ENCODE measurements at places on chromosomes 1 and 21. TPM values are rescaled to one million over a fixed set of nuclear protein-coding genes. Genes with fewer than 3 reads are reported as not detected.

Gene RAB4A
- total RNA-seq, result 16.5 TPM

Gene FAM72D
- 2.0 TPM for total RNA-seq

Gene RORC
- 8.1 TPM for total RNA-seq

Gene JTB
- 194 TPM for total RNA-seq

Gene PAQR6
- total RNA-seq, result 2.0 TPM

Gene VHLL
- not detected for total RNA-seq

Gene GLUL
- total RNA-seq, result 2,462 TPM

Gene SYCP1
- not detected for total RNA-seq

Gene CAPN8
- total RNA-seq, result 0.49 TPM

Gene PIK3R3
- total RNA-seq, result 27.0 TPM

DNA sequence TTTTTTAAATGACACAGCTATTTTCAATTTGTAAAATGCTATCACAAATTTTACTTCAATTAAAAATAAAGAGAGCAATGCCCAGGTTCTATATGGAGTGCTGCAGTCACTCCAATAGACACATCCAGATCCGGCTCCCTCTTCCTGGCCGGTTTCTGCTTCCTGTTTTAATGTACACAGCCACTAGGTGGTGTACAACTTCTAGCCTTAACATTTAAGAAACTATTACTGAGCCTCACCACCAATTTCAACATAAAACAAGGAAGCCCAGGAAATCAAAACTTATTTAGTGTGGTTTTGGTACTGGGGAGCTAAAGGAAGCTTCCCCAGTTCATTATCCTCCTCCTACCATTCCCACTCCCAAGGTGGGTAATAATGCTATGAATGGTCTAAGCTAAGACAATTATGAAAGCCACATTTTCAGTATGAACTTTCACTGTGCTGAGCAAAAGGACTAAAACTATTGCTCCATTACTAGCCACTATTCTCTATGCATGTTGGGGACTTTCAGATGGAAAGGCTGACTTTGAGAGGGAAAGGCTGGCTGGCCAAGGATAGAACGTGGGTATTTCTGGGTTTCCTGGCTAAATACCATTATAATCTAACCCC lies 25.5 kb upstream of the MTMR11 start:
- no peak for DNase-seq

- no peak for DNase-seq
Observed at GRCh38 chr1:20442920-20443625, 42.9 kb downstream of the CAMK2N1 start.

DNA sequence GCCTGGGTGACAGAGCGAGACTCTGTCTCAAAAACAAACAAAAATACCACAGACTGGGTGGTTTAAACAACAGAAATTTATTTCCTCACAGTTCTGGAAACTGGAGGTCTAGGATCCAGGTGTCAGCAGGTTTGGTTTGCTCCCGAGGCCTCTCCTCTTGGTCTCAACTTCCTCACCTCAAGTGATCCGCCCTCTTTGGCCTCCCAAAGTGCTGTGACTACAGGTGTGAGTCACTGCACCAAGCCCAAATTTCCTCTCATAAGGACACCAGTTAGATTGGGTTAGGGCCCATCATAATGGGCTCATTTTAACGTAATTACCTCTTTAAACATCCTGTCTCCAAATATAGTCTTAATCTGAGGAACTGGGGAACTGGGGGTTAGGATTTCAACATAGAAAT lies 35.5 kb downstream of the MFSD2A start:
- no peak for DNase-seq

DNA sequence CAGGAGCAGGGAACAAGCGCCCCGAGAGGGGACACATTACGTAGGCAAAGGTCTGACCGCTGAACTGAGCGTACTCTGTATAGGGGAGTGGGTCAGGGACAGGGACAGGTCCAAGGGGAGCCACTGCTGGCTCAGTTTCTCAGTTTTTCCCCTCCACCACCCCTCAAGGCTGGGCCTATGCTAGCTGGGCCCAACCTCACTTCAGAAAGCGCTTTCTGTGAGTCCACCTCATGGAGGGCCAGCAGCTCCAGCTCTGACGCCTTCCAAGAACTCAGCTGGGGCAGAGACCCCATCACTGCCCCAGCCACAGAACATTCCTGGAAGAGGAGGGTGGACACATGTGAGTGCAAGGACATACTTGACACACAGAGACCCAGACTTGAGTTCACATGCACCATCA lies 242.0 kb downstream of the FOXD2 start:
- peak; percentile 93 for DNase-seq

- no peak for DNase-seq
Observed at GRCh38 chr1:6099787-6100765, 54.4 kb downstream of the KCNAB2 start.

DNA sequence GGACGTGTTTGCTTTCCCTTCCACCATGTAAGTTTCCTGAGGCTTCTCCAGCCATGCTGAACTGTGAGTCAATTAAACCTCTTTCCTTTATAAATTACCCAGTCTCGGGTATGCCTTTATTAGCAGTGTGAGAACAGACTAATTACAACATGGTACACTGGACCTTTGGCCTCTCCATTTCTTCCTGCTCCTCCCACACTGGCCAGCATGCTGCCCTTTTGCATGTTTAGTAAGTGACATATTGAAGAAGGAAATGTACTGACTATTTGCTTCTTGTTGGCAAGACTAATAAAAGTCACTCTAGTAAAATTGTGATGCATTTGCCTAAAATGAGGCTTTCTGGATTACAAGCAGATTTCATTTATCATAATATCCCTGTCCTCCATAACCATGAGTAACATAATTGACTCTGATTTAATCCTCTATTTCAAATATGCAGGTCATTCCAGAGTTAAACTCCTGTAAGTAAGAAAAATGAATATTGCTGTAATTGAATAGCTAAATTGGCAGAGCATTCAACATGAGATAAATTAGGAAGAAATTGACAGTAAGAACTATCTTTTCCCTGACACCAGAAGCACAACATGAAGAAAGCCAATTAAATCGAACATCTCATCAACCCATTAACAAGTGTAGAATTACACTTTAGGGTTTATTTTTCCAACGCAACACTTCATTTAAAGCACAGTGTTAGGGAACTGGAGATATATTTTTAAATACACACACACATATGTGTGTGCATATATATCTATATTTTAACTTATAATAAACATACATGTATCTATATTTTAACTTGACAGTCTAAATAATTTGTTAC lies 427.8 kb upstream of the ZP4 start:
- no peak for DNase-seq

DNA sequence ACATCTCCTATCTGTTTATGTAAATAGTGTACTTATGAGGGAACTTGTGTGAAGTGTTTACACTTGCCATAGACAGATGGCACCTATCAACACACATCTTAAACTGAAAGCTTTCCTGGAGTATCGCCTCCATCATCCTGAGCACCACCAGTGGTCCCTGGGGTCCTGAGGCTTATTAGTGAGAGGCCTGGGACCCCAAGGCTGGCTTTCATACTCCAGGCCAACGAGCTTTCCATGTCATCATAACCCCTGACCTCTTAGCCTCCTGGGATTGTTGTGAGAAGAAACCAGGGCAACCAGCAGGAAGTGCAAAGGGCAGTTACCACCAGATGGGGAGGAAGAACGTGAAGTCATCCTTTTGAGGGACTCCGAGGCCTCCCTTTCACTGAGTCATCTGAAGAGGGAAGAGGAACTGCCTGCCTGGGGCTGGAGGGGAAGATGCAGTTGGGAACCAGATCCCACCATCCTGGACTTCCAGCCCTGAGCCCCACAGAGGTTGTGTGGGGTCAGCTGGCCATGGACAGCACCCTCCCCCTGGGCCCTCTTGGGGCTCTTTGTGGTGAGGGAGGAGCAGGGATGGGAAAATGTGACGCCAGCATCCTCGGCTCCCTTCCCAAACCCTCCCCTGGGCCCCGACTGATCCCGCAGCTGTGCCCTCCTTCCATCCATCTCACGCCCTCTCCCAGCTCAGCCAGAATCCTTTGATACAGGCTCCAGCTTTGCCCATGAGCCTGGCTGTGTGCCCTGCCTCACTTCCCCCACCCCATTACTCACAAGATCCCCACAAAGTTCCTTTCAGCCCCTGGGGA lies 5.8 kb downstream of the INKA2 start:
- peak; percentile 90 for DNase-seq

GRCh38 chr1:183537405-183537804 lies 52.9 kb downstream of the NCF2 start:
- no peak for DNase-seq

GRCh38 chr1:84855168-84855567 lies 37.8 kb downstream of the LPAR3 start:
- no peak for DNase-seq

GRCh38 chr1:20165522-20165951 lies 20.4 kb upstream of the UBXN10 start:
- DNase-seq, result no peak

- no peak for DNase-seq
Observed at GRCh38 chr1:178282949-178283367, 189.1 kb downstream of the RASAL2 start.

DNA sequence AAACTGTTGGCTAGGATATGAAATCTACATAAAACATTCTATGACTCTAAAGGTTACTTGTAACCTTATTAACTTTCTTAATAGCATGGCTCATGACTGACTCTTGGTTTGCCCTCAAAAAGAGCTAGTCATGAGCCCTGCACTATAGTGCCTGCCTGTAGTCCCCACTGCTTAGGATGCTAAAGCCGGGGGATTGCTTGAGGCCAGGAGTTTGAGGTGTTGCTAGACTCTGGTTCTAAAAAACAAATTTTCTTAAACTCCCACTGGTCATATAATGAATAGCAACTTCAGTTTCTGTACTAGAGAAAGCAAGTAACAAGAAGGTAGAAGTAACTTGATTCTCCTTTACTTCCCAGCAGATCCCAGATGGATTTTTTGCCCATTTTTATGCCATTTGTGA lies 15.8 kb upstream of the NEXN start:
- no peak for DNase-seq

- DNase-seq, result no peak
Observed at GRCh38 chr21:37468909-37469308, 102.3 kb downstream of the DYRK1A start.

GRCh38 chr1:206486995-206487788 lies 16.9 kb downstream of the IKBKE start:
- no peak for DNase-seq

DNA sequence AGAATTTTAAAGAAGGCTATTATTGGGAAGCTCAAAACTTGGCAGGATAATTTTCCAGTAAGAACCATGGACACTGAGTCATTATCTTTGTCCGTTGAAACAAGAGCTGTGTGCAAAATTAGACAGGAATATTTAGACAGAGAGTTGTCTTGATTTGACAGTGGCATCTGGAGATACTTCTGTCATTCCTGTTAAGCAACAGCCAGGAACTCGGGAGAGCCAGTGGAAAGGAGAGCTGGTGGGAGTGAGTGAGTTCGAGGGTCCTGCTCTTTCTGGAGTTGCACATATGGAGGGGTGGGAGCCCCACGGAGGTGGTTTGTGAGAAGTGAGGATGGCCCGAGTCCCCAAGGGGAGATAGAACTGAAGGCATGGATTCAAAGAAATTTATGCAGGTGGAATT lies 3.1 kb downstream of the COQ8A start:
- DNase-seq, result no peak

GRCh38 chr1:56491441-56491840 lies 87.9 kb downstream of the PLPP3 start:
- no peak for DNase-seq

- DNase-seq, result no peak
Observed at GRCh38 chr1:16145662-16146278, 10.1 kb downstream of the EPHA2 start.

DNA sequence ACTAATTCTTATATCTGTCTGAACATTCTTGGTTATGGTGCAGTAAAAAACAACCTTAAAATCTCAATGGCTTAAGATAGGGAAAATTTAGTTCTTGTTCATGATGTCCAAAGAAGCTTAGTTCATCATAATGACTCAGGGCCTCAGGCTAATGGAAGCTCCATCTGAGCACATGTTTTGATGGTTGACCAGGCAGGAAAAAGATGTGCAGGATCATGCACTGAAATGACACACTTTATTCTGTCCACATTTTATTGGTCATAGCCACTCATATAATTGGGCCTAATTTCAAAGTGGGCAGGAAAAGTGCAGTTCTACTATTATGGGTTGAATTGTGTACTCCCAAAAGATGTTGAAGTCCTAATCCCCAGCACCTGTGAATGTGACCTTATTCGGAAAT lies 198.2 kb downstream of the CENPF start:
- no peak for DNase-seq

DNA sequence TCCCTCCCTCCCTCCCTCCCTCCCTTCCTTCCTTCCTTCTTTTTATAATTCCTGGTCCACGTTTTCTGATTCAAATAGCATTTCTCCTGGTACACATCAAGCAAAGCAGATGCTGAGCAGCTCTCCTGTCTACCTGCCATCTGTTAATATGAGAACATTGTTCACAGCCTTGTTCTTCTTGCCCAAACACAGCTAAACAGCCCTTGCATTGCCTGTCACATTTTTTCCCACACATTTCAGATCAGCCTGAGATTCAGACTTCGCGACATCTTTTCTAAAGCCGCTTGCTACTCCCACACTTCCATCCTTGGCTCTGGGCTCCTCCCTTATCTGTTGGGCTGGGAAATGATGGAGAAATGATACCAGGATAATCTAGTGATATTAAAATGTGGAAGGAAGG lies 200.5 kb downstream of the PCP4 start:
- DNase-seq, result no peak

- DNase-seq, result no peak
Observed at GRCh38 chr1:89724369-89725010, 91.6 kb downstream of the LRRC8C start.

DNA sequence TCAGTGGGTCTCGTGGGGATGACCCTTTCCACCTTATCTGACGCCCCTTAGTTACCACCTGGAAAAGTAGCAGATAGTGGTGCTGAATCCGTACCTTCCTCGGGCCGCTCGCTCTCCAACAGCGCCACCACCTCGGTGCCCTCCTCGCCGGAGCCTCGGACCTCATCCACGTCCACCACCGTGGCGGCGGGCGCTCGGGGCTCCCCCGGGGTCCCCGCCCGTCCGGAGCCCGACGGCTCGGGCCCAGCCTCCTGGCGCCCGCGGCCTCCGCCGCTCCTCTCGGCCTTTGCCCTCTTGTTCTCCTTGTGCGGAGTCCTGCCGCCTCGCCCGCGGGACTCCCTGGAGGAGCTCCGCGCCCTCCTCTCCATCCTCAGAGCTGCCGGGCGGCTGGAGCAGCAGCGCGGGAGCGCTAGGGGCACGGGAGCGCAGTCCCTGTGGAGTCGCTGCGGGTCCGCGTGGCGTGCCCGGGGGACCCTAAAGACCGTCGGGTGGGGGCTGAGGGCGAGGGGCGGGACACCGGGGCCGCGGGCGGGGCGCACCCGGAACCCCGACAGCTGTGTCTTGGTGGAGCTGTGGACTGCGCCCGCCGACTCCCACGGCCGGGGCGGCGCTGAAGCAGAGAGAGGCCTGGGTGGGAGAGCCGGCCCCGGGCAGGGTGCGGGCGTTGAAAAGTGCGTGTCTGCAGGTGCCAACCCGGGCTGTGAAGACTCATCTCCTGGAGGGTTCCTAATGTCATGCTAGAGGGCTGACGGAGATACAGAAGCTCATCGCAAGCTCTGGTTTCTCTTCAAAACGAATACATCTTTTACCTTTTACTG lies at the start of gene NPHS2:
Gene NPHS2 (minus strand): TSS at position 452 of the 818 bp plus-strand sequence. CDS start 84 bp downstream, at position 368.
- DNase-seq, result no peak

DNA sequence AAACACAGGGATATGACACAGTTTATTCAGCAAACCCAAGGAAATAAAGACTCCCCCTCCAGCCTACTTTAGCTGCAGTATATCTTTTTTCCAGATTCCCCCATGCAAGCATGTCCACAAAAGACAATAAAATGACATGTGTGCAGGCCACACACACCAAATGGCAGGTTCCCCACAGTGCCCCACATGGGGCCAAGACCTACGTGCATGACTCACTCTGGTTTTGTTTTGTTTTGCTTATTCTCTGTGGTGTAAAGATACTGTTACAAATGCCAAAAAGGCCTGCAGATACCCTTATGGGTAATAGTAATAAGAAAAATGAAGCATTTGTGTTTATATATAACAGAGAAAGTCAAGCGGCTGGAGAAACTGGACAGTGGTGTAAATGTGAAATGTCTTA lies 71.6 kb downstream of the RD3 start:
- no peak for DNase-seq
